ENCODE measurements at places on chromosomes 3 and 15.

GRCh38 chr3:10666621-10667020 lies 149.4 kb upstream of the SLC6A11 start:
- DNase-seq, result no peak

DNA sequence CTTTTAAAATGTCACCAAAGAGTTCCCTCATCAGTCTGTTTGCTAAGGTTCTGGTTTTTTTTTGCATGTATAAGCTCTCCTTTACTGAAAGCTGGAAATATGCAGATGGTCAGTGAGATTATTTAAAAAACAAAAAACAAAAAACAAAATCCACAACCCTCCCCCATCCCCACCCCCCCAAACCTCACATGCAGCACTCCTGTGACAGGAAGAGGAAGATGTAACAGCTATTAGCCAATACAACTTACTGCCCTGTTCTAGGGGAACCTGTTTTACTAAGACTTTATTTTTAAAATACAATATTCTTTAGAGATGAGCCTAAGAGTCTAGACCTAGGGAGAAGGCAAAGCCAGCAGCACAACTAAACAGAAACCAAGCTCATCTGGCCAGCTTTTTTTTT lies 39.5 kb downstream of the ANP32A start:
- no peak for DNase-seq

DNA sequence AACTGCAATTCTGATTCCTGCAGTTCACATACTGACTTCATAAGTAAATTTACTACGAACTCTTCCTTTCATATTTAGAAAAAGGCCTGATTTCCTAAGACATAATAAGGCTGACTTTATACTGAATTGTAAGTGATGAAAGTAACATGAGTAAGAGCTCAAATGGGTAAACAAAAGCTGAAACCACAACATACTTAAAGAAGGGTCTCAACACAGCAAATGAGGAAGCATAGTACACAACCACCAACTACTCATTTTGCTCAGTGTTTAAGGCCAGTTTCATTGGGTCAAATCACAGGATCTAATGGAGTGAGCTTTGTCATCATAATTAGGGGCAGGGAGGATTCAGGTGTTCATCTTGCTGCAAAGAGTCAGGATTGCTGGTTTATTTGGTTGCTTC lies 81.4 kb downstream of the SETD2 start:
- DNase-seq, result no peak

- no peak for DNase-seq
Observed at GRCh38 chr3:170776887-170777563, 93.0 kb downstream of the RPL22L1 start.

GRCh38 chr3:194137008-194137505 lies 1.1 kb downstream of the HES1 start:
- no peak for DNase-seq

GRCh38 chr3:122021811-122022401 lies at the start of gene ILDR1:
Gene ILDR1 (minus strand): TSS chr3:122022247. CDS start chr3:122022077, 170 bp downstream.
- no peak for DNase-seq

DNA sequence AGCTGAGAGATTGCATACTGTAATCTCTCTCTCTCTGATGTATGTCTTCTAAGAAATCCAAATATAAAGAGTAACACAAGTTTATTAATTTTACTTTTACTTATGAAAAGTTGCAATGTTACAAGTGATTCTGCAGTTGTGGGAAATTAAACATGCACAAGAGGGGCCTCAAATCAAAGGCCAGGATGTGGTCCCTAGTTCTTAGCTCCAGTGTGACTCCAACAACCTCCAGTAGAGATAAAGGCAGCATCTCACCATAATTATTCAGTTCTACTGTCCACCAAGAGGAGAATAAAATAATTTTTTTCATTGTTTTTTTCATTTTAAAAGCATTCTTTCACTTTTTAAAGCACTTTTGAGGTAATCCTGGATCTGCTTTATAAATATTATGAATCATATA lies 223.3 kb downstream of the RAP2B start:
- no peak for DNase-seq

- no peak for DNase-seq
Observed at GRCh38 chr15:70589221-70589620, 174.1 kb downstream of the UACA start.

DNA sequence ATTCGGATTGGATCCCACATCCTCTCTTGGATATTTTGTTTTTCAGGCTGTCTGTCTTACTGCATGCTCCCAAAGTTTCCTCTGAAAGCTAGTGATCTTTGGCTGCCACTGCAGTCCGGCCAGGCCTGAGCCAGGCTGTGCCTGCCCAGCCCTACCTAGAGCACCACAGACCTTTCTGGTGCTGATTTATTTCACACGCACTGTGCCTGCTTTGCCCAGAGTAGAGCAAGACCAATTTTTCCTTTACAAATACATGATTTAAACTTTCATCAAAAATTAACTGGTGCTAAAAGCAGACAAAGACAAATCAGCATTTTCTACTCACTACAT lies 28.0 kb upstream of the NDUFB4 start:
- no peak for DNase-seq

GRCh38 chr3:5153074-5153473 lies 31.0 kb downstream of the ARL8B start:
- no peak for DNase-seq

DNA sequence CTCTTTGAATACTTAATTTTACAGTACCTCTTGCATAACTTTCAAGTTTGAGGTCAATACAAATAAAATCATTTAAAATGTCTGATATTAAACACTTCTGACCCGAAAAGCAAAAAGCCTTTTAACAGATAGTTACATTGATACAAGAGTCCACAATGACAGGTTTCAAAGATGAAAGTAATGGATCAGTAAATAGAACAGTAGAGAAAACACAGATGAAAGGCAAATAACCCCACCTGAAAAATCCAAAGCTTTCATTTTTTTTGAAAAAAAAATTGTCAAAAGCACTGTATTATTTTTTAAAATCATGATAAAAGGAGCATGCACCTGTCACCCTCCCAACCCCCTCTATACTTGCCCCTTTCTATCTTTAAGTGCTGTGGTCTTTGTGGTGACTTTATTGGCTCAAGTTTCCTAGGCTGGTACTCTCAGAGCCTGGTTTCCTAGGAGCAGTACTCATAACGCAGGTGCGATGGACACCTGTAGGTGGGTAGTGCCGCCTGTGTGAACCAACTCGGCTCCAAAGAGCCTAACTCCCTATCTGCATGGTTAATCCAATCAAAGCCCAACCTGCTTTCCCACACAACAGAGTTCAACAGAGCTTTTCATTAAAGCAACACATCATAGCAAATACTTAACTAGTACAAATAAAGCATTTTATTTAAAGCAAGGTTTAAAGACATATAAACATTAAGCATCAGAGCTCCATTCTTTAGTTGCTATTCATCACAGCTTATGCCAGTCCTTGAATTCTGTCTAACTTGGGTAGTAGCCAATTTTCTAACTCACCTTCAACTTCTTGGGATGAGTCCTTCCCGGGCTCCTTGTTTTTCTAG lies 32.2 kb downstream of the LIPC start:
- no peak for DNase-seq

- DNase-seq, result no peak
Observed at GRCh38 chr3:36175916-36176461, 204.3 kb upstream of the STAC start.

- DNase-seq, result no peak
Observed at GRCh38 chr3:69113536-69113935, 8.9 kb downstream of the LMOD3 start.

- DNase-seq, result no peak
Observed at GRCh38 chr3:145088917-145089316, 1072.1 kb downstream of the PLOD2 start.

DNA sequence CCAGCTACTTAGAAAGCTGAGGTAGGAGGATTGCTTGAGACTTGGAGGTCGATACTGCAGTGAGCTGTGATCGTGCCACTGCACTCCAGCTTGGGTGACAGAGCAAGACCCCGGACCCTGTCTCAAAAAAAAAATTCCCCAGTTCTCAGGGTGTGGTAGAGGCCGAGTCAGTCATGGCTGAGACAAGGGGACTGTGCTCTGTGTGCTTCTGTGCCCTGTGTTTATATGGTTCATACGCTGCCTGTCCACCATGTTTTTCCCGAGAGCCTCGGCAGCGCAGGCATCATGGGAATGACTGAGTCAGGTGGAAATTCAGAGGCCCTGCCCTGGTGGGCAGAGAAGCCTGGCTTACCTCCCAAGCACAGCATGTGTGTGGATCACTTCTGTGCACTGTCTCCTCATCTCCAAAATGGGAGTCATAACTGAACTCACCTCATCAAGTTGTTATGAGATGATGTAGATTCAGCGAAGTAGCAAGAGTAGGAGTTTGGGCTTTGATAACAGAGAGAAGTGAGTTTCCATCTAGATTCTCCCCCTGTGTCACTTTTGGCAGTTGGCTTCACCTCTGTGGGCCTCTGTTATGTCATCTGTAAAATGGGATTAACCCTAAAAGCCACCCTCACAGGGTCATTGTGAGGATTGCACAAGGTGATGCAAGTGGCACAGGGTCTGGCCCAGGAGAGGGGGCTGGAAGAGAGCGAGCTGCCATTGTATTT lies 56.9 kb downstream of the FLNB start:
- no peak for DNase-seq

DNA sequence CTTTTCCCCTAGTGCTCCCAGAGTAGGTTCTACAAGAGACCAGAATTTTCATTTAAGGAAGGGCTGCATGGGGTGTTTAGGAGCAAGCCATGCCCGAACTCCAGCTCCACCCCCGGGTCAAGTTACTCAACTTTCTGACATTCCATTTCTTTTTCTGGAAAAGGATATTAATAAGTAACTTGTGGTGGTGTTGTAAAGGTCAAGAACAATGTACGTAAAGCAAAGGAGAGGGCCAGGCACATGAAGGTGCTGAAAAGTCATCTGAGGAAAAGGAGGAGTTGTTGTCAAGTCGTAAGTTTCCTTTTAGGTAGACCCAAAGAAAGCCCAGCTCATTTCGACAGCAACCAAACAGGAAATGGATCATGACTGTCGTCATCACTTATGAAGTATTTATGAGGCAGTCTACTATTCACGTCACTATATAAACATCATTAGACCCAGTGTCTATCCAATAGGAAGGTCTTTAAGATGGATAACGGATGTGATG lies 319.6 kb upstream of the IL12A start:
- no peak for DNase-seq

DNA sequence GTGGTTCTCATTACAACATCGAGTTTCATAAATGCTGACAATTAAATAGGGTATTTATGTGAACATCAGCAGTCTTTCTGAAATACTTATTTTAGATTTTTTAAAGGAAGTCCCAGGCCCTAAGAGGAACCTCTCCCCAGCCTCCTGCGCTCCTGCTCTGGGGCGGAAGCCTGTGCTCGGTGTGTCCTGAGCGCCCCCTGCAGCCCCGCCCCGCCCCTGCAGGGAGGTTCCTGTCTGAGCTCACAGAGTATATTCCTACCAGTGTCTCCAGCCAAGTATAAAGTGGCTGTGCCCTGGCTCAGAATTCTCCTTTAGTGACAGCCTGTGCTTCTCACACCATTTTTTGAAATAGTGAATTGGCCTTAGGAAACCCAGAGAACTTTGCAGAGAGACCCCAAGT lies 567.9 kb downstream of the GOLGA6L6 start:
- DNase-seq, result no peak

- no peak for DNase-seq
Observed at GRCh38 chr15:63469190-63469589, 35.2 kb upstream of the USP3 start.

GRCh38 chr3:197465197-197465995 lies 90.4 kb downstream of the BDH1 start:
- DNase-seq, result no peak

- no peak for DNase-seq
Observed at GRCh38 chr15:91911844-91912243, 58.3 kb downstream of the SLCO3A1 start.

DNA sequence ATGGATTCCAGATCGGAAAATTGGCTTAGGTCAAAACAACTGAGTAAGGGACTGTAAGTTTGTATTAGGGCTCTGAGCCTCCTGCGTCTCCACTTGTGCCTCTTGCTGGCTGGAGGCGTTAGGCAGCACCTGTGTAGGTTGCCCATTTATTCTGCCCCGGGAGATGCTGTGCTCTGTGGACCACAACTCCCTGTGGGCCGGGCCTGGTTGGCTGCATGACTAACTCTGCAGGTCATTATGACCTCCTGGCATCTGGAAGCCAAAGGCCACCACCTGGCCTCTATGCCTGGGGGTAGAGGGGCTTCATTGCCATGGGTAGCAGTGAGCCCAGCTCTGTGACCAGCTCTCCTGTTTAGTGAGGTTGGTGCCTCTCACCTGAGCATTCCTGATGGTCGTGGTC lies 36.0 kb upstream of the BDH1 start:
- DNase-seq, result no peak

- DNase-seq, result no peak
Observed at GRCh38 chr3:134344560-134344959, 29.7 kb downstream of the AMOTL2 start.

GRCh38 chr3:24520976-24521419 lies 26.3 kb upstream of the THRB start:
- DNase-seq, result no peak

- no peak for DNase-seq
Observed at GRCh38 chr15:99707473-99708270, 25.6 kb downstream of the LYSMD4 start.

DNA sequence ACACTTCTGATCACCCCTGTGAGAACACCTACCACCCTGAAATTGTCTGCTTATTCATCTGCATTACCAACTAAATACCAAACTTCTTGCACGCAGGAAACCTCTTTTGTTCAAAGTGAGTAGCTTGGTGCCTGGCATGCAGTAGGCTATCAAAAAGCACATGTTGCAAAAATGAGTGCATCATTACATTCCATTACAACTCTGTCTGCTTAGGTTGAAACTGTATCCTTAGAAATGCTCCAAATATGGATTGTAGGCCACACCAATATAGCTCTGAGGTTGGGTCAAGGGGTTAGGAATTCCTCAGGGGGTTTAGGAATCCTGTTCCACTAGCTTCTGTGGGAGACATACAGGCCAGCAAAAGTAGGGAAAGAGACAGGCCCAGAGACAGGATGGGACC lies 107.2 kb downstream of the THRB start:
- DNase-seq, result no peak

- DNase-seq, result no peak
Observed at GRCh38 chr3:43379343-43379742, 93.0 kb downstream of the SNRK start.

GRCh38 chr15:52382647-52383046 lies 87.0 kb upstream of the MYO5C start:
- no peak for DNase-seq

- no peak for DNase-seq
Observed at GRCh38 chr3:187986514-187986934, 167.4 kb upstream of the LPP start.

- no peak for DNase-seq
Observed at GRCh38 chr15:65993762-65994161, 124.5 kb downstream of the RAB11A start.

GRCh38 chr3:43061101-43061895 lies 44.6 kb downstream of the POMGNT2 start:
- no peak for DNase-seq

- no peak for DNase-seq
Observed at GRCh38 chr3:142960322-142960850, 3.1 kb downstream of the PAQR9 start.

Data from NCI-H460 (cell line).